ENCODE measurements at places on chromosomes 6 and 20. TPM values are rescaled to one million over a fixed set of nuclear protein-coding genes. Genes with fewer than 3 reads are reported as not detected.

STX7 gene
- 44.6 TPM for total RNA-seq

WTAP gene
- total RNA-seq = 79.5 TPM

ZCCHC3 gene
- 15.8 TPM for total RNA-seq

MRAP2 gene
- total RNA-seq = 4.6 TPM

OR10C1 gene
- not detected for total RNA-seq

TUBB2B gene
- total RNA-seq = 4.6 TPM

PCNA gene
- 97.1 TPM for total RNA-seq

ADGRB3 gene
- total RNA-seq = not detected

MYH7B gene
- total RNA-seq = not detected
